Tongue (tissue), 3 donors: ENCODE measurements at places on chromosomes 2 and 18. TPM values are rescaled to one million over a fixed set of nuclear protein-coding genes. Genes with fewer than 3 reads are reported as not detected.

Gene VWA3B
- total RNA-seq, result 0.10 TPM

Gene HOXD9
- 1.8 TPM for total RNA-seq

- DNase-seq, result no peak
Measured at GRCh38 chr2:106129592-106129991, 64.5 kb downstream of the UXS1 start.

Gene SPP2
- not detected for total RNA-seq

DNA sequence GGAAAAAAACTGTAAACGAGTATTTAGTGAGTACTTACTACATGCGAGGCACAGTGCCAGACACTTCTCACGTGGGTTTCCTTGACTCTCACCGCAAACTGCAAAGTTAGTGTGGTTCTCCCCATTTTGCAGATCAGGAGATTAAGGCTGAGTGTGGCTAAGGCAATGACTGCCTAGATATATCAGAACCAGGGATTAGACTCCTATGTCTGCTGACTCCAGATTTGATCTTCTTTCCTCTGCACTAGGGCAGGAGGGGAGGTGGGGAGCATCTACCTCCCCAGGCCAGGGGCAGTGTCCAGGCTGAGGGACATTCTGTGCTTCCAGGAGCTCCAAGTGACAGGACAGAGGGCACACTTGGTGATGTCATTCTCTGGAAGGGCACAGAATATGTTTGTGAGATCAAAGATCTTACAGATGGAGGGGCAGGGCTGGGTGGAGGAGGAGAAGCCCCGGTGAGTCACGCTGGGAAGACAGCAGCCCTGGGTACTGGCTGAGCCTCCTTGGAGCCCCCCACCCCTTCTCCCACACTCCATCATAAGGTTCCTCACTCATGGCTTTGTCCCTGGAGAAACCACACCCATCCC lies 92.4 kb downstream of the RHOB start:
- DNase-seq, result no peak

GRCh38 chr2:64976276-64976675 lies 12.9 kb upstream of the SLC1A4 start:
- DNase-seq, result no peak

- no peak for DNase-seq
Measured at GRCh38 chr2:191204433-191204832, 40.8 kb upstream of the MYO1B start.

DNA sequence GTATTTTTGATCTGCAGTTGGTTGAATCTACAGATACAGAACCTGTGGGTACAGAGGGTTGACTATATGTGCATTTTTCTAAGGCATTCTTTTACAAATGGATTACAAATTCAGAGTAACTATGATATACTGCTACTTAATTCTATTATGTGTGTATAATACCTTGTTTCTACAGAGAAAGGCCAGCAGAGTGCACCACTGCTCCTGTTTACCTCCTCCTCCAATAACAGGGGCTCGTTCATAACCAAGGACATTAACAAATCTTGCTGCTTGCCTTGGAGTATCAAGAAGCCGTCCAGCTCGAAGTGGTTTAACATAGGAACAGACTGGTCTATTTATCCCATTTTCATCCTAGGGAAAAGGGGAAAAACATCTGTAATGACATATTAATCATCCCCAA lies 16.4 kb downstream of the CEP76 start:
- no peak for DNase-seq

Gene DSG1
- total RNA-seq, result 17.2 TPM

GRCh38 chr18:5895876-5896740 lies 786 bp upstream of the TMEM200C start:
- peak; percentile 34 for DNase-seq

Gene L3MBTL4
- 6.5 TPM for total RNA-seq

DNA sequence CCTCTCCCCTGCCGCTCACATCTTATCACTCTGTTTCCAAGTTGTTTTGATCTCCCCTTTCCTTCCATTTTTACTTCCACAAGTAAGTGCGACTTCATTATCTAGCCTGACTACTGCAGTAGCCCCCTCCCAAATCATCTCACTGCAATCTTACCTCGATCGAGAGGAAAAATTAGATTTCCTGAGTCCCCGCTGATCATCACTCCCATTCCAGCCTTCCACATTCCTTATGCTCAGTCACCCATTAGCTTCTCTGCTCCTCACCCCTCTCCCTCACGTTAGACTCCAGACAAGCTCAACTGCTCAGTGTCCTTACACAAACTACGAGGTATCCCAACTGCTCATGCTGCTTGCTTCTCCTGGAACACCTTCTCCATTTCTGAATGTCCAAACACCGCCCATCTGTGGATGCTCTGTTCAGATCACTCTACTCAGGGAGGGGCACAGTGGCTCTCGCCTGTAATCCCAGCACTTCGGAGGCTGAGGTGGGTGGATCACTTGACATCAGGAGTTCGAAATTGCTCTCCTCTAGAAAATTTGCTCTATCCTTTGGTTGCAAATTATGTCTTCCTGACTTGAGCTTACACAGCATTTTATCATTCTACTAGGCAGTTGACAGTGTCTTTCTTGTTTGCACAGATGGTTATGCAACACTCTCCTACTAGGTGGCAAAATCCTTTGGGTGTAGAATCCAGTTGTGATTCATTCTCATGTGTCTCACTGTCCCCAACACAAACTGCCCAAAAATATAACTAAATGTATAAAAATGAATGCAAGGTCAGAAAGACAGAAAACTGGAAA lies 96.5 kb downstream of the INO80D start:
- no peak for DNase-seq
